ENCODE measurements at places on chromosomes 2 and 18.

DNA sequence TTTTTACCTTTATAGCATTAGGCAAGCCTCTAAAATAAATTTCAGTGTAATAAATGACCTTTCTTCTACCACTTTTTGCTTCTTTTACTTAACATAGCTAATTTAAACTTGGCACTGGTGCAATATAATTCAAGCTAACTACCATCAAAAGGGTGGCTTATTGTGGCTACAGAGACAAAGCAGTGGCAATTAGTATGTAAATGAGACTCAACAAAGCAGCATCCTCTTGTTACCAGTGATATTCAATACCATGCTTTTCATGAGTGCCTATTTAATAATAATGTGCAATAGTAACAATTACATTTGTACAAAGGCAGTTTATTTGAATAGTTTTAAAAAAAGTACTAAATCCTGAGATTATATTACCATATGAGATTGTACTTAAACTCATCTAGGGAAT lies 93.4 kb downstream of the SOS1 start:
- no peak for DNase-seq

GRCh38 chr2:6947929-6948676 lies 30.9 kb downstream of the RNF144A start:
- no peak for DNase-seq

DNA sequence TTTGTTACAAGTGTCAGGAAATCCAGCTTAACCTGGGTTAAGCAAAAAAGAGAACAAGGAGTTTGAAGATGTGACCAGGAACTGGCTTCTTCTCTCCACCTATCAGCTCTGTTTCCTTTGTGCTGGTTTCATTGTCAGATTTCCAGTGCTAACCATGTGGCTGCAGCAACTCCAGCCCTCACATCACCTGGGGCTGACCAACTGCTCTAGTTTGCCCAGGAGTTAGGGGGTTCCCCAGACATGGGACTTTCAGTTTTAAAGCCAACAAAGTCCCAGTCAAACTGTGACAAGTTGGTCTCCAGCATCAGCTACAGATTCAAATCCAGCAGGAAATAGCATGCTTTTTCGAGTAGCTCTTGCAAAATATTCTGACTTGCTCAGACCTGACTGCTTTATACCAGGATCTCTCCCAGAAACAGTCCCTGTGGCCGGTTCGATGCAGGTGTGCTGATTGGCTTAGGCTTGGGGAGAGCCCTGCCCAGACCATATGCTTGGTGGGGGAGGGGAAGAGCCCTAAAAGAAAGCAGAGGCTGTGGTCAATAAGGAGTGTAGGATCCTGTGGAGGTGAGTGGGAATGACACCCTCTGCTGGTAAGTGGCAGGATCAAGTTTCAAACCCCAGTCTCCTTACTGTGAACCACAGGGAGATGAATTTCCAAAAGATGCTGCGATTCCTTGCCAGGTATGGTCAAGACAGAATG lies 49.5 kb downstream of the KCNE4 start:
- DNase-seq, result no peak

GRCh38 chr2:233983445-233983844 lies 66.3 kb downstream of the TRPM8 start:
- no peak for DNase-seq

- no peak for DNase-seq
Observed at GRCh38 chr2:152174574-152174973, 989 bp downstream of the STAM2 start.

DNA sequence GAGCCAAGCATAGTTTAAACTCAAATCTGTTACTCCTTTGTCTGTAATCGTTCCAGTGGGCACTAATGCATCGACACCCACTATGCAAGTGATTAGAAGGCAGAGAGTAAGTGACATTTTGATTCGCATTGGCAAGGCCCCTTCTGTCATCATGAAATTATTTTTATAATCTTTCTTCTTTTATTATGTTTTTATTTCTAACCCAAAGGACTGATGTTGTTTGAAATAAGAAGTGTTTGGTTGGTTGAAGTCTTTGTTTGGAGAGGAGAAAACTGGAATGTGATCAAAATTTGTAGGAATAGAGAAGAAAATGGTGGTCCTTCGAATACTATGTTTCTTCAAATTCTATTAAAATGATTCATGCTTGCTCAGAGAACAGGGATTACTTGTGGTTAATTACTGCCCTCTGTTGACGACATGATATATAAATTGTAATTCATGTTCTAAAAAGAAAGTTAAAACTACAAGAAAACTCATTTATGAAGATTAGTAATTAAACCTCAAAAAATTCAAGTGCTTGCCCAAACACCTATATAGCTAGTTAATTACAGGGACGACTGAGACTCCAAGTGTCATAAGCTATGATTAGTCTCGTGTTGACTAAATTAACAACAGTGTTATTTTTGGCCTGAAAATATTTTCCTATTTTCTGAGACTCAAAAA lies 26.4 kb upstream of the TFPI start:
- DNase-seq, result no peak

Measured in thoracic aorta (tissue), 2 donors.